ENCODE measurements at places on chromosomes 4 and X. TPM values are rescaled to one million over a fixed set of nuclear protein-coding genes. Genes with fewer than 3 reads are reported as not detected.

SSX3 gene
- 1.2 TPM for total RNA-seq

MOSPD2 gene
- 7.7 TPM for total RNA-seq

DCX gene
- total RNA-seq: not detected

P2RY8 gene
- not detected for total RNA-seq

VAMP7 gene
- 25.1 TPM for total RNA-seq

POU4F2 gene
- total RNA-seq: 4.6 TPM

ATP7A gene
- 9.0 TPM for total RNA-seq

TCEAL5 gene
- total RNA-seq: 0.26 TPM

RADX gene
- not detected for total RNA-seq

GRCh38 chr4:48620093-48620492 lies 130.0 kb downstream of the ZAR1 start:
- H3K36me3 ChIP-seq: no peaks in the 10 kb centered on the region
- H3K27ac ChIP-seq: no peak overlapping the region
- H3K27me3 ChIP-seq: no peaks in the 10 kb centered on the region
- no peak overlapping the region for H3K4me3 ChIP-seq
- no peaks in the 10 kb centered on the region for H3K4me1 ChIP-seq
- DNase-seq: no peak

GRCh38 chrX:54640103-54640690 lies 110.2 kb downstream of the GNL3L start:
- H3K4me1 ChIP-seq: no peaks in the 10 kb centered on the region
- peak overlapping the region; percentile 47 for H3K4me3 ChIP-seq
- H3K27me3 ChIP-seq: no peaks in the 10 kb centered on the region
- no peaks in the 10 kb centered on the region for H3K36me3 ChIP-seq
- H3K27ac ChIP-seq: peak overlapping the region; percentile 93

DNA sequence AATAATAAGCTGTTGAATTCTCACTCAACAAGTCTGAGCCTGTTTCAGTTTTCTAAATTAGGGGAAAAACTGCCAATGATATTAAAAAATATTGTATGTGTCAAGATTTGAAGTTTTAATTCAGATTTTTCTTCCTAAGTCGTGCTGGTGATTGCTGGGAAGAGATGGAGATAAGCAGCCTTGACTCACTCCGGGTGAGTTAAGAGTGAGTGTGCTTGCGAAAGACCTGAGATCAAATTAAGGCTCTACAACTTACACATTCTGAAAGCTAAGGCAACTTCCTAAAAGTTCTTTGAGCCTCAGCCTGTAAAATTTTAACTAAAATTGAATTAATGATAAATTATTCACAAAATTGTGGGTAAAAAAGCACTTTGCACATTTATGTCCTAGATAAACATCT lies 1441.2 kb downstream of the PCDH7 start:
- H3K4me1 ChIP-seq: no peaks in the 10 kb centered on the region
- peak; percentile 26 for DNase-seq
- H3K4me3 ChIP-seq: no peak overlapping the region
- no peak overlapping the region for H3K27ac ChIP-seq
- no peaks in the 10 kb centered on the region for H3K27me3 ChIP-seq

DNA sequence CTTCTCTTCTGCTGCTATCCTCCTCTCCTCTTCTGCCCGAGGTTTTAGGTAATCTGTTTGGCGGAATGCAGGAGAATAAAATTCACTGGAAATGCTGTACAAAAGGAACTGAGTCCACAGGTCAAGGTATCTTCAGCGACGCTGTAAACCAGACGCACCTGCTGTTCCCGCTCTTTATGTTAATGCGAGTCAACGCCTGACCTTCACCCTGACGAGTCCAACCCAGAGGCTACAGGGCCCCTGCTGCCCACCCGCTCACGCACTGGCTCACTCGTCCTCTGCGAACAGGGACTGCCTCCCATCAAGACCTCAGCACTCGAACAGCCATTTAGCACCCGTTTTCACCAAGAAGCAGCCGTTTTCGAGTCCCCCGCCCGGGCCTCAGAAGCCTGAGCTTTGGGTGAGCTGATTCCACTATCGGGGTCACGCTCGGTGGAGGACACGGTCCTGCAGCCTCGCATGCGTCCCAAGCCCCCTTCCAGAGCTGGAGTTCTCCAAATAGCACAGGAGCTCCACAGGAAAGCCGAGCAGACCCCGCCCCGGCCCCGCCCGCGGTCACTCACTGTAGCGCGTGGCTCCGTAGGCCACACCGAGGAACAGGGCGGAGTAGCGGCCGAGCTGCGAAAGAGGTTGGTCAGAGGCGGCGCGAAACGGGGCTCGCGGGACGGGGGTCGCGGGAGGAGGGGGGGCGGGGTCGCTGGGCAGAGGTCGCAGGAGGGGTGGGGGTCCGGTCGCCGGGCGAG lies 556 bp downstream of the ATP5ME start:
- no peak for DNase-seq
- no peaks in the 10 kb centered on the region for H3K27me3 ChIP-seq
- H3K4me1 ChIP-seq: peaks cover 14% of the 10 kb centered on the region
- H3K4me3 ChIP-seq: peak overlapping the region; percentile 98
- H3K27ac ChIP-seq: peak overlapping the region; percentile 75

DNA sequence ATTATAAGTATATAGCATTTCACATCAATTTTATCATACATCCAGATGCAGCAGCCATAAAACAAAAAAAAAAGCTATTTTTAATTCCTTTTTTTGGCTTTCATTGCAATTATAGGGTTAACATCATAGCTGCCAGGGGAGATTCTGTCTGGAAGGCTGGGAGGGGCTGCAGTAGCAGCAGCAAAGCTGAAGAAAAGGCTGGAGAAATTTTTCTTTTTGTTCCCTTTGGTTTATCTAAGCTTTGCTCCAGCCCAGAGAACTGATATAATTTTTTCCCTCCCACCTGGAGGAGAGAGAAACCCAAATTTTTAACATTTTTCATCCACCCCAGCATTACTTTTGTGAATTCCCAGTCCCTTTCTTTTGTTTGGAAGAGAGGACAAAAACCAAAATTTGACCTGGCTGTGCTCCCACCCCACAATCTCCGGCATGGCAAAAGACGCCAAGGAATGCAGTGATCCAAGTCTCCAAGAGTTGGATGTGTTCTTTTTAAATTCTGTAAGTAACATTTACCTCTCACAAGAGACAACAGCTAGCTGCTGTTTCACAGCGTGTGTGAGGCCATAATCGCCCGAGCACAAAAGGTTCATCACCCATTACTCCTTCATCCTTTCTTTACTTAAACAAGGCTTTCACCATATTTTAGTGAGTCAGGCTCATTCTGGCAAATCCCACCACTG lies 25.1 kb upstream of the FAM156A start:
- peaks cover 4% of the 10 kb centered on the region for H3K27me3 ChIP-seq
- H3K4me1 ChIP-seq: no peaks in the 10 kb centered on the region
- H3K36me3 ChIP-seq: no peaks in the 10 kb centered on the region
- no peak for DNase-seq
- no peak overlapping the region for H3K27ac ChIP-seq

GRCh38 chr4:141810038-141810711 lies 173.8 kb downstream of the IL15 start:
- DNase-seq: peak; percentile 56
- no peak overlapping the region for H3K4me3 ChIP-seq
- H3K27ac ChIP-seq: no peak overlapping the region
- no peaks in the 10 kb centered on the region for H3K36me3 ChIP-seq
- H3K4me1 ChIP-seq: peaks cover 15% of the 10 kb centered on the region

DNA sequence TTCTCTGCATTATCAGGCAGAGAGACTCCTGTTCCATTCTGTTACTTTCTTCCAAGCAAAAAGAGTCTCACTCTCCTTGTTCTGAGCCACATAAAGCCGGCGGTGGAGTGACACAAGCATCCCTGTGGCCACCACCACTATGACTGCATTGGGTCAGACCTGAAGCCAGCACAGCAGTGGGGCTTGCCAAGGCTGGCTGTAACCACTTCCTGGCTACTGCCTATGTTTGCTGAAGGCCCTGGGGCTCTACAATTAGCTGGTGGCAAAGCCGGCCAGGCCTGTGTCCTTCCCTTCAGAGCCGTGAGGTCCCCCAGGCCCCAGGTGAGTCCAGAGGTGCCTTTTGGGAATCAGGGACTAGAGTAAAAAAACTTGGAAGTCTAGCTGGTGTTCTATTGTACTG lies 31.8 kb downstream of the PLAC8 start:
- no peak overlapping the region for H3K4me3 ChIP-seq
- no peak for DNase-seq
- H3K27ac ChIP-seq: no peak overlapping the region
- no peaks in the 10 kb centered on the region for H3K4me1 ChIP-seq
- no peaks in the 10 kb centered on the region for H3K36me3 ChIP-seq

DNA sequence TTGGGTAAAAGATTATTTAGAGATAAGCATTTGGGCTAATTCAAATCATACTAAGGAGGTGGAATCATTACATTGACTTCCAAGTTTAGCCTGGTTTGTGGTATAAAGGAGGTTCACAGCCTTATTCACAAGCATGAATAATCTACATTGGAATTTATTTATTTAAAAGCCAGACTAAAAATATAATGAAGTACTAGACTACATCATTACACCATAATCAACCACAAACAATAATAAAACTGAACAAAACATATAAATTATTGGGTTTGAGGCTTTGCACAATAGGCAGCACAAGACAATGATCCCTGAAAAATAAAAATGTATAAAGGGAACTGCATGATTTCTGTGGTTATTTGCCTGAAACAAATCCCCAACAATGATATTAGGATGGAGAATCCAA lies 314.0 kb downstream of the GBA3 start:
- no peak overlapping the region for H3K4me3 ChIP-seq
- DNase-seq: no peak
- H3K27me3 ChIP-seq: no peaks in the 10 kb centered on the region
- no peaks in the 10 kb centered on the region for H3K36me3 ChIP-seq

DNA sequence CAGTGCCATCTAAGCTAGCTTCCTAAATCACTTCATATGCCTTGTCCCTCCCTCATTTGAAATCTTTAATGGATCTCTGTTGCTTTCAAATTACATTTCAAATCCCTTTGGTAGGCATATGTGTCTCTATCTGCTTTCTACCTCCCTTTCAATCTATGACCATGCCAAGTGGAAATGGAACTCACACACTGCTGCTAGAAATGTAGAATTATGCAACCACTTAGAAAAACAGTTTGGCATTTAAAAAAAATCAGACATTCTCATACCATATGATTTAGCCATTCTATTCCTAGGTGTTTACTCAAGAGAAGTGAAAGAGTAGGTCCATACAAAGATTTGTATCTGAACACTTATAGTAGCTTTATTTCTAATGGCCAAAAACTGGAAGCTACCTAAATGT lies 413.5 kb upstream of the INTU start:
- no peaks in the 10 kb centered on the region for H3K36me3 ChIP-seq
- no peaks in the 10 kb centered on the region for H3K4me1 ChIP-seq
- no peaks in the 10 kb centered on the region for H3K27me3 ChIP-seq
- no peak overlapping the region for H3K4me3 ChIP-seq

DNA sequence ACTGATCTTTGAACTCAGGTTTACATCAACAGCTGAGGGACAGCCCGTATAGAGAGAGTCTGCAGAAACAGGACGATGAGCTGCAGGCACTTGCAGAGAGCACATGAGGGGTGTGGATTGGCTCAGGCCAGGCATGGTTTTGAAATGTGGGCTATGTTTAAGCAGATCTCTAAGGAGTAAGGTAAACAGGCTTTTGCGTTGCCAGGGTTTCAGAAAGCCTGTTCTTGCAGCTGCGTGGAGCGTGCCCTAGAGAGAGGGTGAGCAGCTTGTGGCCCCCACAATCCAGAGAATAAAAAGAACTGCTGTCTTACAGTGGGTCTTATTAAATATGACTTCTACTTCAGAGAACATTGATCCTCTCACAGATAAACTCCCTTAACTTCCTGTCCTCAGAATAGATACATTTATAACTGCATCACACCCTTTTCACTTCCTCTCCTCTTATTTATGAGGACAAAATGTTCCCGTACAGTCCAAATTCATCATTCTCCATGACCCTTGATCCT lies 64.1 kb downstream of the TMA16 start:
- no peak for DNase-seq
- no peak overlapping the region for H3K27ac ChIP-seq
- H3K36me3 ChIP-seq: no peaks in the 10 kb centered on the region
- peaks cover 15% of the 10 kb centered on the region for H3K4me1 ChIP-seq

- peak overlapping the region; percentile 32 for H3K27ac ChIP-seq
- H3K4me3 ChIP-seq: no peak overlapping the region
- H3K27me3 ChIP-seq: no peaks in the 10 kb centered on the region
- H3K4me1 ChIP-seq: peaks cover 26% of the 10 kb centered on the region
Measured at GRCh38 chr4:184400375-184400870, 73.9 kb downstream of the IRF2 start.

- H3K4me3 ChIP-seq: no peak overlapping the region
- no peaks in the 10 kb centered on the region for H3K27me3 ChIP-seq
- no peak overlapping the region for H3K27ac ChIP-seq
- DNase-seq: no peak
Measured at GRCh38 chrX:16578218-16578617, 71.7 kb upstream of the S100G start.

GRCh38 chrX:121639781-121640180 lies 592.4 kb downstream of the GLUD2 start:
- no peak overlapping the region for H3K27ac ChIP-seq
- DNase-seq: no peak
- no peaks in the 10 kb centered on the region for H3K36me3 ChIP-seq
- no peak overlapping the region for H3K4me3 ChIP-seq
- H3K27me3 ChIP-seq: no peaks in the 10 kb centered on the region
- no peaks in the 10 kb centered on the region for H3K4me1 ChIP-seq

GRCh38 chr4:182704077-182704476 lies 213.1 kb downstream of the DCTD start:
- H3K4me1 ChIP-seq: no peaks in the 10 kb centered on the region
- H3K27me3 ChIP-seq: no peaks in the 10 kb centered on the region
- no peak for DNase-seq
- H3K36me3 ChIP-seq: no peaks in the 10 kb centered on the region
- H3K27ac ChIP-seq: no peak overlapping the region
- no peak overlapping the region for H3K4me3 ChIP-seq

GRCh38 chrX:17621566-17622270 lies 115.6 kb upstream of the SCML1 start:
- DNase-seq: no peak
- H3K4me1 ChIP-seq: no peaks in the 10 kb centered on the region
- H3K27me3 ChIP-seq: no peaks in the 10 kb centered on the region

DNA sequence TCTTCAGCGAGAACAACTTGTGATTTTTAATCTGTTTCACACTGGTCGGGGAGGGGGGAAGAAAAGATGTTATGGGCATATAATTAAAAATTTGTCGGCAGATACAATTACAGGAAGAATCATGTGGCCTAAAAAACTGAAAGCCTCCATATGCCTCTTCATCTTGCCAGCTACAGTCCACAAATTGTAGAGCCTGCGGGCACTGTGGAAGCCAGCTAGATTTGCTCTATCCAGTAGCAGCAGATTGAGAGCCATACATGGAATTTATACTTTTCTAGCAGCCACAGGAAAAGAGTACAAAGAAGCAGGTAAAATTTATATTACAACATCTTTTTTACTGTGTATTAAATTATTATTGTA lies 147.3 kb downstream of the TBL1X start:
- no peak overlapping the region for H3K4me3 ChIP-seq
- no peak overlapping the region for H3K27ac ChIP-seq
- H3K27me3 ChIP-seq: no peaks in the 10 kb centered on the region
- DNase-seq: peak; percentile 21
- no peaks in the 10 kb centered on the region for H3K36me3 ChIP-seq

GRCh38 chr4:4914965-4915845 lies 55.7 kb downstream of the MSX1 start:
- no peaks in the 10 kb centered on the region for H3K27me3 ChIP-seq
- H3K36me3 ChIP-seq: no peaks in the 10 kb centered on the region
- no peak overlapping the region for H3K27ac ChIP-seq

Measured in A673 (cell line).